ENCODE measurements at places on chromosomes 1 and 21.

DNA sequence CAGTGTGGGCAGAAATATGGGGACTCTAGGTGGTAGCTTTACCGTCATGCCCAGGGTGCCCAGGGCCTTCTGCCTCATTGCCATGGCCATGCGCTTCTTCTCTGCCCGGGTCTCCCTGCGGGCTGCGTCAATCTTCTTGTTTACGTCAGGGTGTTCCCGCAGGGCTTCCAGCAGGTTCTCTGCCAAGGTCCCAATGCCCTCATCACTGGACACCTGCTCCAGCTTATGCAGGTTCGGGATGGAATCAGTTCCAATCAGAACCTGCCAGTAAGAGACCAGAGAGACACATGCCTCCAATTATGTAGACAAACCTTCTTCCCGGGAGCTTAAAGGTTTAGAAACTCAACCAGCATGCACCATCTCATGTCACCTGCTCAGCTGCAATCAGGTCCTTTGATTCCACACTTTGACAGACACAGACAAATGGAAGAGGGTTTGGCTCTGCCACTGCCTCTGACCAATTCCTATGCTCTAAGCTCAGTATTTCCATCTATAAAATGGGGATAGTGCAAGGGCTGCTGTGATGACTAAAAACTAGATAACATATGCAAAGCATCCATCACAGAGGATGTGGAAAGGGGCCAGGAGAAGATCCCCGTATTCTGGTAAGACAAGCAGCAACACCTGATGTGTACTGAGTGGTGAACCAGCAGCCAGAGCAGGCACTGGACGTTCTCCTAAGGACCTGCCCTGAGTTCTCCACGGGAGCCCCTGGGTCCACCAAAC, 121.2 kb downstream of the UBR4 start:
- DNase-seq, result no peak

GRCh38 chr1:230465691-230466090, 39.6 kb upstream of the PGBD5 start:
- no peak for DNase-seq

DNA sequence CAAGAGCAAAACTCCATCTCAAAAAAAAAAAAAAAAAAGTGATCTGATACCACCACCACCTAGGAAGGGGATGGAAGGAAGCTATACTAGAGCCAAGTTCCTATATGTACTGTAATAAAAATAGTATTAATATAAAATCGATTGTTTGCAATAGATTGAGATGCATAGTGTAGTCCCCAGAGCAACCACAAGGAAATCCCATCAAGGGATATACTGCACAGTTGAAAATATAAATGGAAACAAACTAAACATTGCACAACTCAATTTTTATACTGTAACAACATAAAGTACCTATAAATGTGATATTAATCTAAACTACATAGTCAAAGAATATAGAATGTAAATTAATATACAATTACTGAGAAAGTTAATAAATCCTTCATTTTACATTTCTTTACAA, 20.9 kb upstream of the PSMG1 start:
- DNase-seq, result no peak

GRCh38 chr1:194829492-194829891, 1643.1 kb upstream of the B3GALT2 start:
- no peak for DNase-seq

- no peak for DNase-seq
Observed at GRCh38 chr1:84303314-84303830, 1.9 kb downstream of the SAMD13 start.

DNA sequence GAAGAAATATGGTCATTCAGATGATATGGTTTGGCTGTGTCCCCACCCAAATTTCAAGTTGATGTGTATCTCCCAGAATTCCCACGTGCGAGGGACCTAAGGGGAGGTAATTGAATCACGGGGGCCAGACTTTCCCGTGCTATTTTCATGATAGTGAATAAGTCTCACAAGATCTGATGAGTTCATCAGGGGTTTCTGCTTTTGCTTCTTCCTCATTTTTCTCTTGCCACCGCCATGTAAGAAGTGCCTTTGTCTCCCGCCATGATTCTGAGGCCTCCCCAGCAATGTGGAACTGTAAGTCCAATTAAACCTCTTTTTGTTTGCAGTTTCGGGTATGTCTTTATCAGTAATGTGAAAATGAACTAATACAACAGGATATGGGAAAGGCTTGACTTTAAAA, 1.4 kb upstream of the DPM3 start:
- DNase-seq, result no peak

- DNase-seq, result no peak
Observed at GRCh38 chr1:55159571-55159970, 55.6 kb downstream of the USP24 start.

DNA sequence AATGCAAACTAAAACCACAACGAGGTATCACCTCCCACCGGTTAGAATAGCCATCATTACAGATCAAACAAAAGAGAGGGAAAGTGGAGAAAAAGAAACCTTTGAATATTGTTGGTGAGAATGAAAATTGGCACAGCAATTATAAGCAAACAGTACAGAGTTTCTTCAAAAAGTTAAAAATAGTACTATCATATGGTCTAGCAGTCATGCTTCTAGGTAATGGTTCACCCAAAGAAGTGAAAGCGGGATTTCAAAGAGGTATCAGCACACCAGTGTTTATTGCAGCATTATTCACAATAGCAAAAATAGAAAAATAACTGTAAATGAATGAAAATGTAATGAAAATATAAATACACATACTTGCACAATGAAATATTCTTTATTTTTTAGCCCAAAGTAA, 8.2 kb downstream of the OR2T10 start:
- DNase-seq, result no peak

GRCh38 chr21:41928621-41929220, 25.1 kb downstream of the C2CD2 start:
- DNase-seq, result no peak

GRCh38 chr1:193538680-193539079, 352.3 kb upstream of the B3GALT2 start:
- DNase-seq, result no peak

- no peak for DNase-seq
Observed at GRCh38 chr21:28832013-28832714, 160.5 kb downstream of the LTN1 start.

GRCh38 chr1:88982055-88982454, 10.4 kb downstream of the KYAT3 start:
- DNase-seq, result no peak

DNA sequence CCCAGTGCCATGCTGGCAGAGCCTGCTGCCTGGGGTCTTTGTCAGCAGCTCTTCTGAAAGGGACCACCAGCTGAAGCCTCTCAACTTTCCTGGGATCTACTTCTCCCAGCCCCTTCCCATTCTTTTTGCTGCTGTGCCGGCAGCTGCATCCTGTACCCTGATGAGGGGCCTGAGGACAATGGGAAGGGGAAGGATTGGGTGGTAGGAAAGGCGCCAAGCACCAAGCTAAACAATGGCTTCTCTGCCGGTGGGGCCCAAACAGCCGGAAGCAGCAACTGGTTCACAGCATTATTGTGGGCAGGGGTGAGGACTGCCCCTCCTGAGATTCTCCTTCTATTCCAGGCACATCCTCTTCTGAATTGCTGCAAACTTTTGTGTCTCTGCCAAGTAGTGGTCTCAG, 5.0 kb upstream of the EFCAB14 start:
- DNase-seq, result no peak

DNA sequence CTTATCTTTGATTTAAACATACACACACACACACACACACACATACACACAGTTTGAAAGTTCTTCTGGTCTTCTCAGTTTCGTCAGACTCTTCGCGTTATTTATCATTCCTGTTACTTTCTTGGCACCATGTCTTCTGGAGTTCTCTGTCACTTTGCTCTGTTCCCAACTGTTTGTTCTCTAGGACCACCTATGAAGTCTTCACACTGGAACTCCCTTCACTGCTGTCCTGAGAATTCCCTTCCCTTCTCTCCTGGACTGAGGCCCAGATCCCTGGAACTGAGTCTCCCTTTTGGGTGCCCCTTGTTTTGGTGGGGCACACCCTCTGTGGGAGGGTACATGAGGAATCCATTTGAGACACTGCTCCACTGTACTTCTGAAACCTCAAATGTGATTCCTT, 30.5 kb downstream of the ALG14 start:
- no peak for DNase-seq

GRCh38 chr1:41454406-41454805, 30.1 kb downstream of the EDN2 start:
- DNase-seq, result no peak

GRCh38 chr1:111903148-111903870, 86.2 kb downstream of the KCND3 start:
- no peak for DNase-seq

GRCh38 chr1:152034324-152034653, 2.5 kb downstream of the S100A11 start:
- no peak for DNase-seq
